ENCODE measurements at places on chromosomes 7 and 10.
A peak's percentile ranks its signal among the peaks of the same experiment; 100 is the strongest.

DNA sequence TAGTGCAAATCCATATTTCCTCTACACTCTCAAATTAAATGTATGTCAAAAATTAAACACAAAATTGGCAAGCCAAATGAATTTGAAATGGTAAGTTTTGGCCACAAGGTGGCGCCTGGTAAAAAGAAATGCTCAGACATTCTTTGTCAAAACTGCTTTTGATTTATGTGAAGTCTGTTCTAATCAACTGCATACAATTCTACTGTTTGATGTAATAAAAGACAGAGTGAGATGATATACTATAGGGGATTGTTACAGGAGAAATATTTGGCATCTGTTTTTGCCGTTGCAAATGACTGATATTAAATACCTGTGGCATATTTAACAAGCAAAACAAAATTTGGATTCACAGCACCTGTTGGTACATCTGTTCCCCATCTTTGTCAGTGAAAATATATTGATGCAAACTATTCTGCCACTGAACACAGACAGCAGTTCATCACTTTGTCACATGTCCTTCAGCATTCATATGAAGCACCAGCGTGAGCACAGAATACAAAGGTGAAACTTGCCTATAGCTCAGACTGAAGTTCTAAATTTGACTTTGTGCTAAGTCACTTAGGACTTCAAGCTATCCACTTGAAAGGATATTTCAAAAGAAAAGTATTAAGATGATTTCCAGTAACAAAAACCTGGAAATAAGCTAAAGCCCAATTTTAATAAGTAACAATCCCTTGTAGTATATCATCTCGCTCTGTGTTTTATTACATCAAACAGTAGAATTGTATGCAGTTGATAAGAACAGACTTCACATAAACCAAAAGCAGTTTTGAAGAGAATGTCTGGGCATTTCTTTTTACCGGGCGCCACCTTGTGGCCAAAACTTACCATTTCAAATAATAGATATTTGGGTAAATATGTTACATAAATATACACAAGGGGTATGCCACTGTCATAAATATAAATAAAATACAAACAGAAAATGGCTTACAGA, 10.2 kb upstream of the CH25H start:
- DNase-seq: peak; percentile 29

DNA sequence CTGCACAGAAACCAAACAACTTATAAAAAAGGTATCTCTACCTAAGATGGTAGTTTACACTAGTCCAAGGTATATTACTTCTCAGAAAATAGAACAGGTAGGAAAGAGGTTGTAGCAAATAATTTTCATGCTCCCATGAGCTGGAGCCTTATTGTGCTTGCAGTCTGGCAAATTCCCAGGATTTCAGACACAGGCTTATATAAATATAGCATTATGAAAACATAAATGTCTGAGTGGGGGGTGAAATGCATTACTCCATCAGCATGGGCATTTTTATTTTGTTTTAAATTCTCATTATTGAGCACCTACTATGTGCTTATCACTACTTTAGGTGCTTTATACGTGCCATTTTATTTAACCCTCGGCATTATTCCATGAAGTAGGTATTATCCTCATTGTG, 83.0 kb upstream of the PHYHIPL start:
- DNase-seq: no peak

DNA sequence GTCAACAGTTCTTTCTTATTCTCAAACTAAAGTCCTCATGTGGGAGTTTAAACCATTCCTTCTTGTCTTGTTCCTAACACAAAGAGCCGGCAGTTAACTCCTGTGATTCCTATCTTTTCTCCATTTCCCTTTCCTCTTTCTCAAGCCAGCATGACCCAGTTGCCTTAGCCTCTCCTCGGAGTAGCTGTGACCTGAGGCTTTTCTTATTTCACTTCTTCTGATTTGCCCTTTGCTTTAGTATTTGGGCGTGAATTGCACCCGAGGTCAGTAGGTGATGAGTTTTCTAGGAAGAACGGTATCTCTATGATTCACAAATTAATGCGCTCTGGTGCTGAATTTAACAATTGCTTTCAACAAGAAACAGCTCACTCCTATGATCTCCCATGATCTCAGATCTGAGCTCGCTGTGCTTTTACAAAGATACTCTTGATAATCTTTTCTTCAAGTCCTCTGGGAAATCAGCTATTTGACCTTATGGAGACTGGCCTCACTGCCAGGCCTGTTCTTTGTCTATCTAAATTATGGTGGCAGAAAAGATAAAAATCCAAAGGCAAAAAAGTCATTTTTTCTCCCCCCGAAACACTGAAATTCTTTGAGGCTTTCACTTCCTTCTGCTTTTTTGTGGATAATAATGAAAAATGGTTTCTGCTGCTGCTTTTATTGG, 184.6 kb downstream of the JCAD start:
- DNase-seq: no peak

- no peak for DNase-seq
Measured at GRCh38 chr7:17340655-17341054, 42.2 kb downstream of the AHR start.

DNA sequence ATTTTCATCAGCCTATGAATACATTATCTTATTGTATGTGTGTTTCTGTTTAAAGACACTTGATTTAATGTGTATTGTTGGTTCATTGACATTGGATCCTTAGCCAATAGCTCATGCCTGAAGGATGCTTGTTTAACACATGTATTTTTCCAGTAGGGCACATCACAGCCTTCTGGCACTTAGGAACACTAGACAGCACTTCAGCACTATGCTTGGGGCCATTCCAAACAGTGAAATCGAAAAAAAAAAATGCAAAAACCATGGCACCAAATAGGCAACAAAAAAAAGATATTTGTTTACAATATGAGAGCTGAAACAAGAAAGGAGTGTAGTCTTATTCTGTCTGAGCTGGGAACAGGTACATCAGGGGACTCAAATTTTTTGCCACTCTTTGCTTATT, 262.8 kb downstream of the SLC25A13 start:
- DNase-seq: no peak

GRCh38 chr10:25492680-25493079, 317.9 kb downstream of the GPR158 start:
- DNase-seq: no peak

GRCh38 chr10:69957886-69958555, 94.6 kb upstream of the MACROH2A2 start:
- DNase-seq: no peak

- DNase-seq: no peak
Measured at GRCh38 chr10:125149680-125150047, 10.7 kb downstream of the CTBP2 start.

DNA sequence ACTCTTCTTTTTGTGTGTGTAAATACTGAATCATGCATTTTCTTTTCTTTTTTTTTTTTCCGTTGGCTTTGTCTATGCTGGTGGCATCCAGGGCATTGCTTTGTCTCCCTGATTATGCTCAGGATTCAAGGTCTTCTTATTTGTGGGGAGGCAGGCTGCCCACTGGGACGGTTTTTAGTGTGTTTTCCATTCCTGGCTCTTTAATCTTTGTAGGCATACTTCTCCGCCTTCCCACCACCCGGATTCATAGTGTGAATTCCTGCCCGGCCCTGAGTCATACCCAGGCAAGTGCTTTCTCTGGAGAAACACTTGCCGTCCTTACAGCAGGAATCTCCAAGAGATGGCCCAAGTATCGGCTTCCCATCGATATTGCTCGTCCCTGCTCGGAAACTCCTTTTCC, 5.2 kb downstream of the ZNF655 start:
- no peak for DNase-seq

DNA sequence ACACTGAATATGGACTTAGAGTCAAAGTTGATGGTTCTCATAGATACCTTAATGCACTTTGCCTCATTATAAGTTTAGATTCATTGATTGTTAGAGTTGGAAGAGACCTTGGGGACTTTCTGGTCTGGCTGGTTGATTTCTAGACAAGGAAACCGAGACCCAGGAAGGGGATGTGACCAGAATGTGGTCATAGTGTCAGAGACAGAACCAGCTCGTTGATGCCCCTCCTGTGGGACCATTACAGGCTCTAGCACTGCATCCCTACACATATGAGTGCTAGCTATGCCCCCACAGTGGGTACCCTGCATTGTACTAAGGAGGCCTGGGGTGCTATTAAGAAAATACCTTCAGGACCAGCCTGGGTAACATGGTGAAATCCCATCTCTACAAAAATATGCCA, 306.6 kb downstream of the CAMK1D start:
- DNase-seq: no peak

DNA sequence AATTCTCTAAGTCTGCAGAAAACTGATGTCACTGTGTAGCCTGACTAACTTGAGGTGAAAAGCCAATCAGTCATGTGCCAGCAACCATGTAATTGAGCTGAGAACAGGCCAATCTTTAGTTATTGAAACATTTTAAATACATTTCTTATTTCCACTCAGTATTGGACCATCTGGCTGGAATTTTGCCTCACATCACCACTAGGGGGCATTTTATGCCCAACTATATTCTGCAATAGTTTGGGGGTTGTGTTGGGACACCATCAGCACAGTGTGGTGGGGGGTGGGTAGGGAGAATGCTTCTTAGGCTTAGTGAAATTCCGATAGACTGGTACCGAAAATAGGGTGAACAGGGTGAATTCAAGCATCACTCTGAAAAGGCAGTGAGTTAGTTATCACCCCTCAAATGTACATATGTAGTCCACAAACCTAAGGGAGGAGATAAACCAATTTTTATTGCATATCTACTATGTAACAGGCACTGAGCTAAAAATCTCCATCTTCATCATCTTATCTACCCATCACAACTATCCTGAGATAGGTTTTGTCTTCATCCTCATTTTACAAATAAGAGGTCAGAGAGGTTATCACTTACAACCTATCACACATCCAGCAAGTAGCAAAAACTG, 17.8 kb downstream of the NPSR1 start:
- DNase-seq: no peak

DNA sequence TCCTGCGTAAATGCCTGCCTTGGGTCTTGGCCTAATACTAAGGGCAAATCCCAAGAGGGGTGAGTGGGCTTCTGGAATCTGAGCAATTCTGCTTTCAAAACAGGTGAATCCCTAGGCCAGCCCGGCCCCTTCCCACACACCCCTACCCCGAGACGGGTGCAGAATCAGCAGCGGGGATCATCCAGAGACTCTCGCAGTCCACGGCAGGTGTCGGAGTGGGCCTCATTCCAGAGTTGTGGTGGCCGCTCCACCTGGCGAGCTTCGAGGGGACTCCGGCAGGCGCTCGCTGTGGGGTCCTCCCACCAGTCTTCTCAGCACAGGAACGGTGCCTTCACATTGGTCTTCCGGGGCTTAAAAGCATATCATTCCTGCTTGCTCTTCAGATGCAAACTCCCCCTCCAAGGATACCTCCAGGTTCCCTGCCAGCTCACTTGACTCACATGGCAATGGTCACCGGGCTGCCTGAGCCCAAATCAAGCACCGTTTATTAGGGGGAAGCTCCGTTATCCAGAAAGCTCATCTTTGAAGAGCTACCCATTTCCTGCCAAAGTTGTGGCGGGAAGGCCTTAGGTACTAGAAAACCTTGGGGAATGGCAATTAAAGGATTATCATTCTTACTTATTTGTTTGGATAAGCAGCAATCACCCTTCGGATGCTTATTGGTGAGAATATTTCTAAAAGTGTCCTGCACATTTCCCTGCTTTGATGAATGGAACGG, 67.6 kb downstream of the PRKAG2 start:
- DNase-seq: no peak
